ENCODE measurements at places on chromosomes 13 and 19.

GRCh38 chr13:114108141-114108761 lies 24.2 kb downstream of the RASA3 start:
- DNase-seq, result no peak

GRCh38 chr19:19214892-19215291 lies 3.1 kb downstream of the NCAN start:
- DNase-seq, result no peak

DNA sequence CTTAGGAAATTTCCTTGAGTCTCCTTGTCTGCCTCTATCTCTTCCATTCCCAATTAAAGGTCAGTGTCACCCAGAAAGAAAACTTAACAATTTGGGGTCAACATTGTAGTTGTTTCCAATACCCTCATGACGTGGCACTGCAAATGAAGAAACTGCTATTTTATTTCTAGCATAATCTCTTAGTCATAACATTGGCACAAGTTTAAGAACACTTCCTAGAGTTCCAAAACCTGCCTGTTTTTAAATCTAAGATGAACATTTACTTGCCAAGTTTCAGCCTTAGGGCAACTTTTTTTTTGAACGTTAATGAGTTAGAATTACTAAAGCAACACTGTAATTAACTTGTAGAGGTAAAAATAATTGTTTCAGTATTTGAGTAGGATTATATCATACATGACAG lies 108.0 kb downstream of the LMO7 start:
- DNase-seq, result no peak

GRCh38 chr13:60811581-60811980 lies 414.6 kb downstream of the TDRD3 start:
- DNase-seq, result no peak

- no peak for DNase-seq
These were observed 93.4 kb downstream of the KCTD12 start for GRCh38 chr13:76792731-76793347.

DNA sequence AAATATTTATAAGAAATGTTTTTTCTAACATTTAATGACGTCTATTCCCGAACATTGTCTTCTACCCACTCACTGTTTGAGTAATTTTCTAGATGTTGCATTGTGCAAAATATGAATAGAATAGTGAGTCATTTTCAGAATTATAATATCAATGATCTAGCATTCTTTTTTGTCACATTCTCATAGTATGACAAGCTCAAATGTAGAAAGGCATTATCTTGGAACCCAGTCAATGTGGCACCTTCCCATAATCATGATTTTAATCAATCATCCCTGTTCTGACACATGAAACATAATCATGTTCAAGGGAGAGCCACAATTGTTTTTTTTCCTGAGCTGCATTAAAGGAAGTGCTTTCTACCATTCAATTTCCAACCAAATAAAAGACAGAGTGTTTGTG lies 265.8 kb downstream of the OXGR1 start:
- no peak for DNase-seq

DNA sequence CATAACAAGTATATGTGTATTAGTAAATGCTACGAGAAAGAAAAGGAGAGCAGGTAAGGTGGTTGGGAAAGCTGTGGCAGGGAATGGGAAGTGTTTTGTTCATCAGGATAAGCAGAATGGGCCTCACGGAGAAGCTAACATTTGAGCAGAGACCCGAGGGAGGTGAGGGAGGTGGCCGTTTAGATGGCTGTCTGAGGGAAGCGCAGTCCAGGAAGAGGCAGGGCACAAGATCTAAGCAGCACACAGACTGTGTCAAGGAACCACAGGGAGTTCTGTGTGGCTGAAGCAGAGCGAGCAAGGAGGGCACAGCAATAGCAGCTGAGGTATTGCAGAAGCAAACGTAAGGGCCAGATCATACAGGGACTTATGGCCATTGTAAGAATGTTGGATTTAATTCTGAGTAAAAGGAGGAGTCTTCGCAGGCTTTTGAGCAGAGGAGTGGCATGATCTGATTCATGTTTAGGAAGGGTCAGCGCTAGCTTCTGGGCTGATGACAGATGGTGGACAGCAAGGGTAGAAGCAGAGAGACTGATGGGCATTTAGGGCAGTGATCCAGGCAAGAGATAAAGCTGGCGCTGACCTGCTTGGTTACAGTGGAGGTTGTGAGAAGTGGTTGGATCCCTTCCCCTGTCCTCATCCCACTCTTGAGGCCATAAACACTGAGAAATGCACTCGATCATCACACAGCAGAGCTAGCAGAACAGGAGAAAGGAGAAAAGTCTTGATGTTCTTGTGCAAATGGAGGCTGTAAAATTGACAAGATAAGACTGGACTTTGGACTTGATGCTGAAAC lies 199.9 kb downstream of the LACC1 start:
- no peak for DNase-seq

GRCh38 chr19:31595521-31595920 lies 246.3 kb upstream of the TSHZ3 start:
- no peak for DNase-seq

- no peak for DNase-seq
These were observed 7.3 kb downstream of the NOSIP start for GRCh38 chr19:49573009-49573408.

DNA sequence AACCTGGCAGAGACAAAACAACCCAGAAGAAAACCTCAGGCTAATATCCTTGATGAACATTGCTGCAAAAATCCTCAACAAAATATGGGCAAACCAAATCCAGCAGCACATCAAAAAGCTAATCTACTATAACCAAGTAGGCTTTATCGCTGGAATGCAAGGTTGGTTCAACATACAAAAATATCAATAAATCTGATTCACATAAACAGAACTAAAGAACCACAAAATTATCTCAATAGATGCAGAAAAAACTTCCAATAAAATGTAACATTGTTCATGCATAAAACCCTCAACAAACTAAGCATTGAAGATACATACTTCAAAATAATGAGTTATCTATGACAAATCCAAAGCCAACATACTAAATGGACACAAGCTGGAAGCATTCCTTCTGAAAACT lies 8.8 kb downstream of the ZNF724 start:
- no peak for DNase-seq

GRCh38 chr13:33642374-33643065 lies 175.4 kb upstream of the RFC3 start:
- no peak for DNase-seq

DNA sequence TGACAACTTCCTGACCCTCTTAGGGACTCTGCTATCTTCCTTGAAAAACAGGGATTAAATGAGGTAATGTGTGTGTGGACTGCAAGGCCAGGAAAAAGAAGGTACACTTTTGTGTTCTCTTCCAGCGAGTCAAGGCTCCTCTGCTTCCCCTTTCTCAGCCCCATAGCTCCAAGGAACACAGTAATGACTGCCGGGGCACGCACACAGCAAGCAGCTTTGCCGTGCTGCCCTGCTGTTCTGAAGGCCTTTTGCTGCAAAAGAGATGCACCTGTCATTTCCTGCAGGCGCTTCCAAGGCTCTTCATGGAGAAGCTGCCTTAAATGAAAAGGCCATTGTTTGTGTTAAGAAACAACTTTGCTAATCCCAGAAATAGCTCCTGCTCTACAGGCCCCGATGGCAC lies 84.6 kb downstream of the CYSLTR2 start:
- DNase-seq, result no peak

GRCh38 chr19:43532571-43532961 lies 422 bp upstream of the ZNF575 start:
- no peak for DNase-seq

- no peak for DNase-seq
These were observed 1222.2 kb upstream of the SPRY2 start for GRCh38 chr13:81563091-81563490.

GRCh38 chr19:45405435-45406225 lies 761 bp upstream of the PPP1R13L start:
- DNase-seq, result peak; percentile 71

GRCh38 chr13:38898481-38898880 lies 92.2 kb downstream of the STOML3 start:
- DNase-seq, result no peak

DNA sequence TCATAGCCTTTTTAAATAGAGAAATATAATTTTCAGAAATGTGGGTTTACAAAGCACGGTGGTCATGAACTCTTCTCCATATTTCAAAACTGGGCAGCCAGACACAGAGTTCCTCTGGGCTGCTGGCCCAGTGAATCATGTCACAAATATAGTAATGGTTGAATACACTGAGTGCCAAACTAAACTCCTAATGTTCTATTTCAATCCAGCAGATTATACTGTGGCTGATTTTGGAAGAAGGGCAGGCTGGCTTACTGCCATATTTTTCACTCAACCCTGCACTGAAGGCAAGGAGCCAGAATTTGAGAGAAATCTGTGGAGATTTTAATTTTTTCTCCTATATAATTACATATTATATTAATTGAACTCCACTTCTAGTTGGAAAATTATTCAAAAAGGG lies 17.0 kb upstream of the PRR20A start:
- no peak for DNase-seq

- no peak for DNase-seq
These were observed 31.1 kb downstream of the RDH8 start for GRCh38 chr19:10044390-10044789.

DNA sequence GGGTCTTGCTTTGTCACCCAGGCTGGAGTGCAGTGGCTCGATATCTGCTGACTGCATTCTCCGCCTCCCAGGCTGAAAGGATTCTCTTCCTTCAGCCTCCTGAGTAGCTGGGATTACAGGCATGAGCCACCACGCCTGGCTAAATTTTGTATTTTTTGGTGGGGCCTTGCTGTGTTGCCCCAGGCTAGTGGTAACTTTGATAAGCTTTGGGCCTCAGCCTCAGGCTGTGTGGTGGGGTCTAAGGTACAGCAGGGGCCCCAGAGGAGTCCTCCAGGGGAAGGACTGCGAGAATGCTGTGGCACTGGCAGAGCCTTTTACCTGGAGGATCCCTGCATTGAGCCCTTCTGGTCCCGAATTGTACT lies 7.2 kb downstream of the DOT1L start:
- no peak for DNase-seq

GRCh38 chr13:111992911-111993310 lies 74.0 kb upstream of the SOX1 start:
- DNase-seq, result no peak

- no peak for DNase-seq
These were observed 65.4 kb upstream of the WDFY2 start for GRCh38 chr13:51518827-51519226.

Data from stimulated activated CD8-positive, alpha-beta memory T cell treated with anti-CD3 and anti-CD28 coated beads, Interleukin-4, amount 100 ng/mL, for 4 hours (primary cell).